Bronchial smooth muscle cell (primary cell): ENCODE measurements at places on chromosomes 7 and 10. TPM values are rescaled to one million over a fixed set of nuclear protein-coding genes. Genes with fewer than 3 reads are reported as not detected.

The GFRA1 gene
- total RNA-seq, result under 0.01 TPM in 2 replicates

The ZNF775 gene
- total RNA-seq, result 6.8 and 7.1 TPM in 2 replicates

The BAMBI gene
- 0.32 and 0.77 TPM in 2 replicates for total RNA-seq

The FAM25A gene
- total RNA-seq, result not detected in 2 replicates

The AMPH gene
- 1.6 and 3.0 TPM in 2 replicates for total RNA-seq

The ASZ1 gene
- total RNA-seq, result not detected in 2 replicates

The INA gene
- total RNA-seq, result under 0.01 and 0.47 TPM in 2 replicates

The NACAD gene
- total RNA-seq, result 1.7 and 2.8 TPM in 2 replicates

The ATG9B gene
- total RNA-seq, result under 0.01 TPM in 2 replicates

The ANKRD30A gene
- total RNA-seq, result not detected in 2 replicates
